Amniotic epithelial cell (primary cell): ENCODE measurements at places on chromosomes 12 and 14.
A peak's percentile ranks its signal among the peaks of the same experiment; 100 is the strongest.

DNA sequence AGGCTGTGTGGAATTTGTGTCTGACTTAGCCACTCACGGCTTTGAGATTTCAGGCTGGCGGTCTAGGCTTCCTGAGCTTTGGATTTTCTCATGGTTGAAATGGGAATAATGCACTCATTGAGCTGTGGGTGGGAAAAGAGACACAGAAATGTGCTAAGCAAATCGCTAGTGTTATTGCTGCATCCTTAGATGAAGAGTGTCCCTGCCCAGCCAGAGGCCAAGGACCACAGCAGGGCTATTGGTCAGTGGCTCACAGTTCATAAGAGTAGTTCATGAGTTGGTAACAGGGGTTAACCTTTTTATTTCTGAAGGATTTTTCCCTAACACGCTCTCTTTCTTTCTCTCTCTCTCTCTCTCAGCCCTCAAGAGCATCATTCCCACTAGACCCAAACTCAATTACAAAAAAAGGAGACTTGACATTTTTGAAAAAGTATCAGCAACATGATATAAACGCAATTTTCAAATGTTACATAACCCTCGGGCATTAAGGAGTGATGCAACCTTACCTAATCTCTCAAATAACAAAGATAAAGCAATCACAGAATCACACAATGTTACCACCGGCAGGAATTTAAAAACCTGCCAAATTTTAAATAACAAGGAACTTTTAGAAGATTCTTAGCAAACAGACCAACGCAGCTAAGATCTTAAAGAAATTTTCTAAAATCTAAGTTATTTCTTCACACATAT is 36.7 kb upstream of the RMST start:
- DNase-seq = no peak

DNA sequence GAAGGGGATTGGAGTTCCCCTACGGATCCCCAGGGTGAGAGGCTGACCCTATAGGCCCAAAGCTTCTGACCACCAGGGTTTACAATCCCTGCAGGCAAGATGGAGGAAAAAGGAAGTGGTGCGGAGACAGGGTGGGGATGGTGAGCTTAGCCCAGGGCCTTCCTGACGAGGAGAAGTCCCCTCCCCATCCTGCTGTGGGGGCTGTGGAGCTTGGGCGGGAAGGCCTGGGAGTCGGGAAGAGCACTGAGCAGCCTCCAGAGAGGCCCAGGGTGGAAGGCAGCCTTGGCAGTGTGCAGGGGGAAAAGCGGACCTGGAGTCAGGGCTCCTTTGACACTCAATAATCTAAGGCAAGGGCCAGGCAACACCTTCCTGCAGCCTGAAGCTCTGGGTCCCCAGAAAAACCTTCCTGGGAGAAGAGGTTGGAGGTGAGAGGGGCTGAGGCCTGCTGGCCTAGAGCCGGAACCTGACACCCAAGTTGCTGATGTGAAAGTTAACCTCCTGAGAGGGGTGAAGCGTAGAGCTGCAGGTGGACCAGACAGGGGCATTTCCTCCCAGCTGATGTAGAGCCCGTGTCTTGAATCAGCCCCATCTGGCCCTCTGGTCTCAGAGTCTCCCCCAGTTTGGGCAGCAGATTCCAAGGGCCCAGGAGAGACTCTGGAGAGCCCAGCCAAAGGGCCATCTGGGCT is 6.0 kb downstream of the HDAC7 start:
- DNase-seq = no peak

DNA sequence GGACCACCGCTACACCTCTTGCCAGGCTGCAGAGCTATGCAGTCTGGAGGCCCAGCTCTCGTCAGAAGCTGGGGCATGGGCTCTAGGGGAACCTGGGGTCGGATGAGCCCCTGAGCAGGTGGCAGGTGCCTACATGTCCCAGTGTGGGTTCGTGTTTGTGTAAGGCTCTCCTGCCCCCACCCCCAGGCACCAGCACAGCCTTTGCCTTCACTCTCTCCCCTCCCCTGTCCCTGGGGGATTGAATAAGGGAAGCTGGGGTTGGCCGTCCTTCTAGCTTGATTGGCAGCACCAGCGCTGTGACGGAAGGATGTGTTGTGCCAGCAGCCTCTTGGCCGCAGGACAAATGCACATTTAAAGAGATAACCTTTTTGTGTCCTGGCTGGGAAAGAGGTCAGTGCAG is 34.8 kb upstream of the TSPAN9 start:
- no peak for DNase-seq

- DNase-seq = no peak
Observed at GRCh38 chr12:67710582-67710981, 62.0 kb downstream of the DYRK2 start.

DNA sequence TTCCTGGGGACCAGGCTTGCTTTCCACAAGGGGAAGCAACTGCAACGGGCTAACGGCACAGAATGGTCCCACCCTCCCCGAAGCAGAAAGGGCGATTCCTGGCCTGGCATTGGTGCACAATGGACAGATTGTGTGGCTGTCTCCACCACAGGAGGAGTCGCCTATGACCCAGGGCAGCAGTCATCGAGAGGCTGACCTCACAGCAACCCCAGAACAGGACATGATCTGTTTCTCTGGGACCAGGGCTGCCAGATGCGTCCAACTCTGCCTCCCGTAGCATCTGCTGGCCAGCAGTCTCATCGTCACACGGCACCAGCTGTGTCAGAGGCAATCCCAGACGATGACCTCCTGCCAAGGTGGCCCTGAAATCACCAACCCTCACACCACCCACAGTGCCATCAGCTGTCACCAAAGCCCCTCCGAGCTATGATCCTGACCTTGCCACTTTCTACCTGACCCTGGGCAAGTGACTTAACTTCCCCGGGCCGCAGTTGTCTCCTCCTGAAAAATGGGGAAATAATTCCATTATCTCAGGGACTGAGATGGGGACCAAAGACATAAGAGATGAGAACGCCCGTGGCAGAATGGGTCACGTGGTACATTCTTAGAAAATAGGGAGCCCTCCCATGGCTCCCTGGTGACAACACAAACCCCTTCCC is 86.7 kb downstream of the CHGA start:
- DNase-seq = no peak

GRCh38 chr12:93894391-93895088 is 217.4 kb downstream of the CRADD start:
- peak; percentile 43 for DNase-seq

- no peak for DNase-seq
Observed at GRCh38 chr14:60945984-60946383, 34.9 kb downstream of the TRMT5 start.

GRCh38 chr12:55965240-55965639 is 602 bp downstream of the PMEL start:
- DNase-seq = no peak

GRCh38 chr12:118052324-118053070 is 8.5 kb downstream of the WSB2 start:
- DNase-seq = peak; percentile 94

GRCh38 chr14:56892959-56893358 is 82.7 kb upstream of the OTX2 start:
- no peak for DNase-seq

- no peak for DNase-seq
Observed at GRCh38 chr14:102084931-102085330, 1.9 kb downstream of the HSP90AA1 start.

GRCh38 chr12:28578361-28578760 is 388.1 kb downstream of the CCDC91 start:
- peak; percentile 69 for DNase-seq

DNA sequence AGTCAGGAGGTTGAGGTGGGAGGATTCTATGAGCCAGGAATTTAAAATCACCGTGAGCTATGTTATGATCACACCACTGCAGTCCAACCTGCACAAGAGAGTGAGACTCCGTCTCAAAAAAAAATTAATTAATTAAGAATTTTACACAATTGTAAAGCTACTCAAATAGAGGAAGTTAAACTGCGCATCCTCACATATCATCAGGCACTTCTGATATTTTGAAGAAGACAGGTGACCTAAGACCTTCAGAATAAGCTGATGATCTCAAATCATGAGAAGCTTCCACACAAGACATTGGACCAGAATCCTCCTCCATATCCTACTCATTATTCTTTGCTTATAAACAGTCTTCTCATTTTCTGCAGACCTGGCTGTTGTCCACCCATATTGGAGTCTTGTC is 800.9 kb downstream of the TMEM121 start:
- DNase-seq = no peak
